ENCODE measurements at places on chromosomes 7 and 10.

DNA sequence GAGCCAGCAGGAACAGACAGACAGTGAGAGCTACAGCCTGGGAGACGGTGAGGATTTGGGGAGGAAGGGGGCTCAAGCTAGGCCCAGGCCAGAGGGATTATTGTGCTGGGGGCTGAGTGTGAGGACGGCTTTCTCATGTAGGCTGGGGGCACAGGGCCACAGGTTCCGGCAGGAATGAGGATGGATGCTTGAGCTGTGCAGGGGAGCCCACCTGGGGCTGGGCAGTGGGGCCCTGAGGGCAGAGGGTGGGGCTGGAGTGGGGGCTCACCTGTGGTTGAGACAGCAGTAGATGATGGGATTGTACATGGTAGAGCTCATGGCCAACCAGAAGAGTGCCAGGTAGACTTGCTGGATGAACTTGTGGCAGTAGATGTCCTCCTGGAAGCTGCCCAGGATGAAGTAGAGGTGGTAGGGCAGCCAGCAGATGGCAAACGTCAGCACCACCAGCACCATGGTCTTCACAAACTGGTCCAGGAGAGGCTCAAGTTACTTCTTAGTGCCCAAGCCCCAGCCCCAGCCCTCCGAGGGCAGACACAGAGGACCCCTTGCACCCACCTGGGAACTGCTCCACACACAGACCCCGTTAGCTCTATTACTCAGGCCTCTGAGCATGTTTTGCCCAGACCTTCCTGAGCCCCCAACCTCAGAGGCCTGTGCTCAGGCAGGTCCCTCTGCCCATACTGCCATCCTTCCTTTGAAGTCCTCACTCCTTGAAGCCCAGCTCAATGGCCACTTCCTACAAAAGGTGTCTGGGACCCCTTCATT lies 9.7 kb downstream of the TACR2 start:
- DNase-seq: no peak

DNA sequence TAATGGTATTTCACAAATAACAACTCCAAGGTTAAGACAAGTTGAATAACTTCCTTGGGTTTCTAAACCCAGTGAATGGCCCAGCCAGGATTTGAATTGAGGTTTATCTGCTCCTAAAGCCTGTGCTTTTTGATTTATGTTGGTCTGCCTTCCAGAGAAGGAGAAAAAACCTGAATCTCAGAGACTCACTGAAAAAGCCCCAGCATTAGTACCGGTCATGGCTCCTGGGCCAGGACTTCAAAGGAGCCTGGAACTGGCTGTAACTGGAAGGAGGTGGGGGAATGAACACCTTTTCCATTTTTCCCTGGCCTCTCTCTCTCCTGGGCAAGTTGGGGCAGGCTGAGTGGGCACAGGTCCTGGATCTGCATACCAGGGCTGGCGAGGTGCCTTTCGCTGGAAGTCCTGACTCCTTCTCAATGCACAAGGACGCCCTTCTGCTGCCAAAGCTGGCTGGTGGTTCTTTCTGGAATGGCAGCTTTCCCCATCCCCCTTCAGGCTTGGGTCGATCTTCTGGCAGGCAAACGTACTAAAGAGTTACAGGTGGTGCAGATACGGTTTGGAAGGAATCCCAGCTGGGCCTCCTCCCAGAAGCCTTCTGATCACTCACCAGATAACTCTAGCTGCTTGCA lies 268.2 kb downstream of the PTEN start:
- no peak for DNase-seq

DNA sequence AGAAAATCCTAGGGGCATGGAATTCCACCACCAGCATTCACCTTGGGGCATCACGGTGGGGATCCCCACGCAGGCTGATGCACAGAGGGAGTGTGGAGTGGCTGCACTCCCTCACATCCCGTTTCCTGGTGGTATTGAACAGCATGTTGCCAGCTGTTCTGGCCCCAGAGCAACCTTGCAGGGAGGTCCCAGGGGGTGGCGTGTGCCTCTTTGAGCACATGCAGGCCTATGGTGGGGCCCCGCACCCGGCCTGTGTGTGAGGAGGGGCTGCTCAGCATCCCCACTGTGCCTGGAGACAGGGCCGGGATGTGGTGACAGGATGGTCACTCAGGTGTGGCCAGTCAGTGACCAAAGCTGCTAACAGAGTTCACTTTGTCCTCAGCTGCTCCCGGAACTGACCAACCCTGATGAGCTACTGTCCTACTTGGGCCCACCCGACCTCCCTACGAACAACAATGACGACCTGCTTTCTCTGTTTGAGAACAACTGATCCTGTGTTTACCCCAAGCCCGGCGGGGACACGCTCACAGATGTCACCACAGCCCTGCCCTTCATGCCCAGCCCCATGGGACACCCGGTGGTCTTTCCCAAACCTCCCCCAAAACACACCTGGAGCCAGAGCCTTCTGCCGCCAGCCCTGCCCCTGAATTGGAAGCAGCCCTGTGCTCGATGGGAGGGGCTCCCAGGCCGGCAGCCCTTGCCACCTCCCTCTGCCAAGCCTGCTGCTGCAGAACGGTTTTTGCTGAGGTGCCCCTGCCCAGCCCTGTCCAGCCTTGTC lies 18.7 kb downstream of the ZMIZ2 start:
- DNase-seq: no peak

DNA sequence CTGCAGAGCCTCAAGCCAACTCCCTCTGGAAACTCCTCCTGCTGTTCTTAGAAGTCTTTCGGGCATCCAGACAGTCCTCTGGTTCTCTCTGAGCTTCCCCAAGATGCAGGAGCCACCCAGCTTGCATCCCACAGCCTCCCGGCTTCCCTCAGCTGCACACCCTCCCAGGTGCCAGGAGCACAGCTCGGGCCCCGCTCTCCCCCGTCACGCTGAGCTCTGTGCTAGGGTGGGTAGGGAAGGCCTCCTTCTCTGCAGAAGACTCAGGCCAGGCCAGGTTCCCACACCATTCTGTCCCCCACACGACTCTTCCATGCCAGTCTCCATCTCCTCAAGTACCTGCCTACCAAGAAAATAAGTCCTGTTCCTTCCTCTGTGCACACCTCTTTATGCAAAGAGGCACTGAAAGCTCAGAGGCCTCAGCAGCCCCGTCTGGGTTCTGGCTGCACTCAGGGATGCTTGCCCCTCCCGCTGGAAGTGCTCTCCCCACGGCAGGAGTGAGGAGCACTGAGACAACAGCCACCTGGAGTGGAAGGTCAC lies 537.1 kb downstream of the PTPRN2 start:
- no peak for DNase-seq

- no peak for DNase-seq
These were observed 113.6 kb upstream of the RET start for GRCh38 chr10:42963312-42963711.

DNA sequence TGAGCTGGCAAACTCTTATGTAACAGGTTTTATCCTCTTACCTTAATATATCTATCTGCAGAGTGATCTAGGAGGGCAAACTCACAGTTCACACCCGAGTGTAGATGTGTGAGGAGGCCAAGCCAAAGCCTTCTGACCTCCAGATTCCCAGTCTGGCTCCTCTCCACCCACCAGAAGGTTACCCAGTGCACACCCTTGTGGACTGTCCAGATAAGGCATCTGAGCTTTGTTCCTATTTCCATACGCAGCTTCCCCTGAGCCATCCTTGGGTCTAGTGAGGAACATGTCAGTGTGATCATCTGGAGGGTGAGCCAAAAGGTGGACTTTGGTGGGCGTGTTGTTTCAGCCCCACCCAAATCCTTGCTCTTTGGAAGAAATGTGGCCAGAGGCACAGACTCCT lies 203.0 kb upstream of the MEOX2 start:
- DNase-seq: no peak

GRCh38 chr7:30206942-30207341 lies 72.2 kb downstream of the MTURN start:
- no peak for DNase-seq

- DNase-seq: no peak
These were observed 117.2 kb downstream of the C7orf25 start for GRCh38 chr7:42794673-42795072.

GRCh38 chr10:59557052-59557451 lies 152.6 kb downstream of the SLC16A9 start:
- DNase-seq: no peak

- DNase-seq: no peak
These were observed 102.4 kb upstream of the IKZF1 start for GRCh38 chr7:50202052-50202555.

GRCh38 chr7:111498391-111499007 lies 63.8 kb downstream of the IMMP2L start:
- DNase-seq: no peak

- DNase-seq: no peak
These were observed 96.9 kb downstream of the HIPK2 start for GRCh38 chr7:139680676-139681462.

DNA sequence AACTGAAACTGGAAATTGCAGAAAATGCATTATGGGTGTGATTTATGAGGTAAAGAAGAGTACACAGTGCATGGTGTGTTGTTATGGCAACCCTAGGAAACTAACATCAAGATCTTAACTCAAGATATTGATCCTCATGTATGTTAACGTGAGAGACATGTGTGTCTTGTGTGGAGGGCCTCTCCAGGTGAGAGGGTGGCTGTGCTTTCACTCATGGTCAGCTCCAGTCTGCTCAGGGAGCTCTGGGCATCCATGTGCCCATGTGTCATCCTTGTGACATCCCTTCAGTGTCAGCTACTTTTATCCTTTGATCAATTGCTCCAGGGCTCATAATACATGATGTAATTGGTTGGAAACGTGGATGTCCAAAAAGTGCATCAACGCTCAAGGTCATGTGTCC lies 24.9 kb upstream of the INSYN2A start:
- DNase-seq: no peak

GRCh38 chr10:44619975-44620374 lies 235.1 kb upstream of the CXCL12 start:
- no peak for DNase-seq

GRCh38 chr10:15211464-15211979 lies 43.0 kb upstream of the NMT2 start:
- no peak for DNase-seq

- DNase-seq: no peak
These were observed 274.6 kb downstream of the ELFN1 start for GRCh38 chr7:1944619-1945210.

DNA sequence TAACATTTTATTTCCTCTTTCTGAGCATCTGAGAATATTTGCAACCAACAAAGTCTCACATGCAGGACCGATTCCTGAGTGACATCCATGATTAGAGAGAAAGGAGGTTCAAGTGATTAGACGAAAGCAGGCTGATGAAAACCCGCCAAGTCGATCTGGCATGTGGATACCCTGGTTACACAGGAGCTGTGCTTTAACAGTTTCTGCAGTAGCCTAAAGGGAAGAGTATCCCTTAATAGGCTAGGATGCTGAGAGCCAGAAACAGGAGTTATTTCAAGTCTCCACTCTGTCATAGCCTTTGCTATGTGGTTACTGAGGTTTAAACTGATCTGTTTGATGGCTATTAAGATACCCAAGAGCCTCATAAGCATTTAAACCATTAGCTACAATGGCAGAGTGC lies 82.5 kb downstream of the PRKCQ start:
- no peak for DNase-seq

- no peak for DNase-seq
These were observed 192.3 kb downstream of the VTI1A start for GRCh38 chr10:112639298-112639697.

GRCh38 chr10:87531908-87532622 lies 27.4 kb downstream of the MINPP1 start:
- no peak for DNase-seq

GRCh38 chr7:97513326-97513725 lies 218.6 kb upstream of the TAC1 start:
- DNase-seq: no peak

DNA sequence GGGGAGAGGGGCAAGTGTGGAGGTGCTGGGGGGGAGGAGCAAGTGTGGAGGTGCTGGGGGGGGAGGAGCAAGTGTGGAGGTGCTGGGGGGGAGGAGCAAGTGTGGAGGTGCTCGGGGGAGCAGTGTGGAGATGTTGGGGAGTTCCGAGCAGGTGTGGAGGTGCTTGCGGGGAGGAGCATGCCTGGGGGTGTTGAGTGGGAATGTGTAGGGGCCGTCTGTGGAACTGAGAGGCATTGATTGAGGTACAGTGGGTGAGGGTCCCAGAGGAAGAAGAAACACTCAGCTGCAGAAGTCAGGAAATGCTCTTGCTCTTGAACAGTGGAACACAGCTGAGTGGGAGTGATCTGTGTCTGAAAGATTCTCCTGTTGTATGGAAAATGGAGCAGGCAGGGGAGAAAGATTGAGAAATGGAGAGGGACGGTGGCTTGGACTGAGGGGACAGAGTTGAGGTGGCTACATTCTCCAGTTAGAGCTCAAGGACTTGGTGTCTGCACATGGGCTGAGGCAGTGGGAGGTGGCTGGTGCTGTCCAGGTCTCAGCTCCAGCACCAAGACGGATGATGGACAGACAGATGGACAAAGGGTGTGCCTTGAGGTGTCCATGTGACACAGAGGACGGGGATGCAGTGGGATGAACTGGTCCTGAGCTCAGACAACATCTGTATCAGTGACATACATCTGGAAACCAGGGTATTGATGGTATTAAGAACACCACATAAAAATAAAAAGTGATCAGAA lies 25.2 kb upstream of the NCAPG2 start:
- no peak for DNase-seq

DNA sequence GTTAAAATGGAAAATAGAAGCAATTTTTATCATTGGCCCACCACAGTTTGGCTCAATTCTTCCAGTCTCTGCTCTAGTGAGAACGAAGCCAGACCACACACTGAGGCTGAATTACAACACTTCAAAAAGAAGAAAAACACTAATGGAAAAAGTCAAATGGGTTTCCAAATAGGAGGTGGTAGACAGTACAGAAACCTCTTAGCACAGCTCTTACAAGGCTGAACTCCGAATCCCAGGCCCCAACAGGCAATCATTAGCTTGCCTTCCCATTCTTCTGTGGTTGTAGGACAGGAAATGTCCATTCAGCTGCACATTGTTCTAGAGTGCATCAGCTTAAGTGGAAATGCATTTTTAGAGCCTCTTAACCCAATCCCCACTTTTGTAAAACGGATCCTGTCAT lies 115.1 kb upstream of the MEOX2 start:
- DNase-seq: no peak

DNA sequence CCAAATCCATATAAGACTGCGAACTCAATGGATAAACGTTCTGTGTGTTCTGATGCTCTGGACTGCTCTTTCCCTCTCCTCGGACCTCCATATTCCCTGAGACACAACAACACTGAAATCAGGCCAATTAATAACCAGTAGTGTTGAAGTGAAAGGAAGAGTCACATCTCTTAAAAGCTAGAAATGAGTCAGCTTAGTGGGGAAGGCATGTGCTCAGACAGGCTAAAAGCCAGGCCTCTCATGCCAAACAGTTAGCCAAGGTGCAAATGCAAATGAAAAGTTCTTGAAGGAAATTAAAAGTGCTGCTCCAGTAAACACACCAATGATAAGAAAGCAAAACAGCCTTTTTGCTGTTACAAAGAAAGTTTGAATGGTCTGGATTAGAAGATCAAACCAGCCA lies 29.3 kb downstream of the TNS3 start:
- DNase-seq: no peak

DNA sequence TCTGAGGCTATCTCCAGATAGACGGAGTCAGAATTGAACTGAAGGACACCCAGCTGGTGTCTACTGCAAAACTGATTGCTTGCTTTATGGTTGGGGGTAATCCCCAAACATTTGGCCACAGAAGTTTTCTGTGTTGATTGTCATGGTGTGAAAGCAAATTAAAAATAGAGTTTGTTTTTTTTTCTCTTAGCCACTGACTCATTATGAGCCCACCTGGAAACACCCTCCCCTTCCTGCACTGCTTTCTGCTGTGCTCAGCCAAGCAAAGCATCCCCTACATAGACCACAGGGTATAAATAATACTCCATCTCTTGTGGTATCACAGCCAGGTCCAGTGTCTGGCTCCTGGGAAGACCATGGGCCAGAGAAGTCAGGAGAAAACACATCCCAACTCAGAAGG lies 6.5 kb upstream of the VWC2 start:
- no peak for DNase-seq

GRCh38 chr10:3210251-3210877 lies 37.8 kb upstream of the PITRM1 start:
- no peak for DNase-seq

All from esophagus squamous epithelium (tissue), 5 donors.